ENCODE measurements at places on chromosomes 13 and 19.

GRCh38 chr13:32428581-32429432 is 877 bp upstream of the N4BP2L1 start:
- DNase-seq, result no peak

DNA sequence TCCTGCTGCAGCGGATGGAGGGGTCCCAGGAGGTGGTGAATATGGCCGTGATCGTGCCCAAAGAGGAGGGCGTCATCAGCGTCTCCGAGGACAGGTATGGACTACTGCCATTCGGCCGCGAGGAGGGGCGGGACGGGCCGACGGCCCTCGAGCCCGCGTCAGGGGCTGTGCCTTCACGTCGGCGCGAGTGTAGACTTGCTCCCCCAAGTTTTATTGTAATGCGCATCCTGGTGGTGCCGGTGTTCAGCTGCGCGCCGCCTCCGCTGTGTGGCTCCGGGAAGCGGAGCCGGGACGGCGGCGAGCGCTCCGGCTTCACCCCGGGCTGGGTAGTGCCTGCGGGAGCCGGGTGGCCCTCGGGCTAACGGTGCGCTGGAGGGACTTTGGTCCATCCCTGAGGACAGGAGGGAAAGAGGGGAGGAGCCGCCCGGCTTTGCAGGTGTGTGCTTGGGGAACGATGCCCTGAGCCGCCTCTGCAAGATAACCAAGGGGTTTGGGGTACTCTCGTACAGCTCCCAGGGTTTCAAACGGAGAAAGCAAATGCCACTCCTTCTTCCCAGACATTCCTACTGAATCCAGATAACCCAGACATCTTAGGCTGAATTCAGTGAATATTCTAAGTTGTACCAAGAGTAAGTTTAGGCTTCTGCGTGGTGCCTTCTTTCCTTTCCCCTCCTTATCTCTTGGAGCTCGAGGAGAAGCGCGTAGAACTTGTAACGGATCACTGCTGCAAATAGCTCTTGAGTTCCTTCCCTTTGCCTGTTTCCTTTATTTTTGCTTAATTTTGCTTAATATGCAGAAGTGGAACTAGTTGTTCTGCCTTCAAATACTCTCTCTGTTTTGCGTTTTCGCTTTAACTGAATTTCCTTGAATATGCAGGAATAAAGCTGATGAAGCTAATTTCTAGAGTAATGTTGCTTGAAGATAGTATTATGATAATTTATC is 740 bp downstream of the WDFY2 start:
- DNase-seq, result no peak

GRCh38 chr13:104534847-104535246 is 1468.6 kb upstream of the SLC10A2 start:
- no peak for DNase-seq

- no peak for DNase-seq
Measured at GRCh38 chr19:35268536-35269437, at the start of gene USF2. TSS of gene USF2 (plus strand) at chr19:35268962. CDS start at chr19:35269102, 140 bp downstream.

DNA sequence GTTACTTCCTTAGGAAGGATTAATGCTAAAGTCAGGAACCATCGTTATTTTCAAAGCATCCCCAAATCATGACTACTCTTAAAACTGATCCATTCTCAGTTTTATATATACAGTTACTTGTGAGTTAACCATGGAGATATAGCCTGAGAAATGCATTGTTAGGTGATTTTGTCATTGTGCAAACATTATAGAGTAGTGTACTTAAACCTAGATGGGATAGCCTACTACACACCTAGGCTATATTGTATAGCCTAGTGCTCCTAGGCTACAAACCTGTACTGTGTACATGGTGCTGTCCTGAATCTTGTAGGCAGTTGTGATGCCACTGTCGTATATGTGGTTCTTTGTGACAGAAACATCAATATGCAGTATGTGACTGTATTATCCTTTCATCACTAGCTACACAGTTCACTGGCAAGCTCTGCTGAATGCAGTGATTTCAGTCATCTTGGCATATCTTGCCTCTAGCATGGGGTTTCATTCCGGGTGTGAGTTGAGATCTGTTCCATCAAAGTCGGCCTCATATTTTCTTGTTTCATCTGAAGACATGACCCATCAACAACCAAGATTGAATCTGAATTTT is 45.3 kb downstream of the CDK8 start:
- DNase-seq, result no peak

DNA sequence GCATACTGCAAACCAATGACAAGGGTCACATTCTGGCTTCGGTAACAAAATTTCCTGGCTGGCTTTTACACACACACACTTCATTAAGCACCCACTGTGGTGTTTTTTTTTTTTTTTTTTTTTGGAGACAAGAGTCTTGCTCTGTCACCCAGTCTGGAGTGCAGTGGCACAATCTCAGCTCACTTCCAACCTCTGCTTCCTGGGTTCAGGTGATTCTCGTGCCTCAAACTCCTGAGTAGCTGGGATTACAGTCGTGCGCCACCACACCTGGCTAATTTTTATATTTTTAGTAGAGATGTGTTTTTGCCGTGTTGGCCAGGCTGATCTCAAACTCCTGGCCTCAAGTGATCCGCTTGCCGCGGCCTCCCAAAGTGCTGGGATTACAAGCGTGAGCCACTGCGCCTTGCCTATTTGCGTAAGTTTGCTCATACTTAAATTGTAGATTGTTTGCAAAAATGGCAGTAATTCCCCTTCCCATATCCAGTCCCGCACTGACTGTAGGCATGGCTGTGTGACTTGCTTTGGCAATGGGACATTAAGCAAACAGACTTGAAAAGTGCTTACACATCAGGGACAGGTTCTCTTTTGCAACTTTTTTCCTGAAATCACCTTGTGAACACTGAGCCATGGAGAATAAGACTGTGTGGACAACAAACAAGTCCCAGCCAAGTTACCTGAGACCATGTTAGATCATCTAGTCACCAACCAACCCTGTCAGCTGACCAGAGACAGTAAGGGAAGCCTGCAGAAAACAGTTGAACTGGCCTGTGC is 42.1 kb upstream of the EBPL start:
- DNase-seq, result no peak

DNA sequence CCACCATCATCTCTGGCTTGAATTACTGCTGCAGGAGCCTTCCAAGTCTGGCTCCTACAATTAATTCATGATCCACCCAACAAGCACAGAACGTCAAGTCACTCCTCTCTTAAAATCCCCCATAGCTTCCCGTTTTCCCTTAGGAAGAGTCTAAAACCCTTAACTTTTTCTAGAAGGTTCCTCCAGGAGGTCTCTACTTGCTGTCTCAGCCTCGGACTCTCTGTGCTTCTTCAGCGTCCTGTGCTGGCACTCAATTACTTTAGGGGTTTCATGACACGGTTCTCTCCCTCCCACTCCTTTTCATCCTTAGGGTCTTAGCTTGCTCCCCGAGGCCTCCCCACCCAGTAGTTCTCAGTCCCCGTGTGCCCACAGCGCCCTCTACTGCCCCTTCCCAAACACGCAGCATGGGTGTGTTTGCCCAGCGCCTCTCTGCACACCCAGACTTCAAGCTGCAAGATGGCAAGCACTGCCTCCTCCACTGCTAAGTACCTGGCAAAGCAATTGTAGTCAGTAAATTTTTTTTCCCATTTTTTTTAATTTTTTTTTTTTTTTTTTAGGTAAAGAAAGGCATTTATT is 25.8 kb upstream of the MAP3K10 start:
- no peak for DNase-seq

DNA sequence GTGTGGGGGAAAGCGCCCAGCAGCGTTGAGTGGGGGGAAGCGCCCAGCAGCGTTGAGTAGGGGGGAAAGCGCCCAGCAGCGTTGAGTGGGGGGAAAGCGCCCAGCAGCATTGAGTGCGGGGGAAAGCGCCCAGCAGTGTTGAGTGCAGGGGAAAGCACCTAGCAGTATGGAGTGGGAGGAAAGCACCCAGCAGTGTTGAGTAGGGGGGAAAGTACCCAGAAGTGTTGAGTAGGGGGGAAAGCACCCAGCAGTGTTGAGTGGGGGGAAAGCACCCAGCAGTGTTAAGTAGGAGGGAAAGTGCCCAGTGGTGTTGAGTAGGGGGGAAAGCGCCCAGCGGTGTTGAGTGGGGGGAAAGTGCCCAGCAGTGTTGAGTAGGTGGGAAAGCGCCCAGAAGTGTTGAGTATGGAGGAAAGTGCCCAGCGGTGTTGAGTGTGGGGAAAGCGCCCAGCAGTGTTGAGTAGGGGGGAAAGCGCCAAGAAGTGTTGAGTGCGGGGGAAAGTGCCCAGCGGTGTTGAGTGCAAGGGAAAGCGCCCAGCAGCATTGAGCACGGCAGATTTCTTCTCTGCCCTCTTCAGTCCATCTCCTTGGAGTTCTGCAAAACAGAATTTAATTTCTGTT is 138.4 kb downstream of the ATP11A start:
- DNase-seq, result no peak

- DNase-seq, result no peak
Measured at GRCh38 chr19:37899453-37899852, 6.9 kb downstream of the WDR87 start.

DNA sequence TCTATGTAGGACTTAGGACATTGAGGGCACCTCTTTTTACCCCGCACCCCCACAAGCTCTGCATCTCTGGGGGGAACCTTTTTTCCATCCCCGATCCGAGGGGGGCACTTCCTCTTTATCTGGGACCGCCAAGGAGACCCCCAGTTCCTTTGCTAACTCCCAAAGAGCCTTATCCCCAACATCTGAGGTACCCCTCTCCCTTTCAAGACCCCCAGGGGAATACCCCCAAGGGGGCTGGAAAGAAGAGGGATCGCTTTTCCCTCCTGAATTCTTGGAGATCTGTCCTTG is 1.1 kb downstream of the TNFSF9 start:
- DNase-seq, result no peak

DNA sequence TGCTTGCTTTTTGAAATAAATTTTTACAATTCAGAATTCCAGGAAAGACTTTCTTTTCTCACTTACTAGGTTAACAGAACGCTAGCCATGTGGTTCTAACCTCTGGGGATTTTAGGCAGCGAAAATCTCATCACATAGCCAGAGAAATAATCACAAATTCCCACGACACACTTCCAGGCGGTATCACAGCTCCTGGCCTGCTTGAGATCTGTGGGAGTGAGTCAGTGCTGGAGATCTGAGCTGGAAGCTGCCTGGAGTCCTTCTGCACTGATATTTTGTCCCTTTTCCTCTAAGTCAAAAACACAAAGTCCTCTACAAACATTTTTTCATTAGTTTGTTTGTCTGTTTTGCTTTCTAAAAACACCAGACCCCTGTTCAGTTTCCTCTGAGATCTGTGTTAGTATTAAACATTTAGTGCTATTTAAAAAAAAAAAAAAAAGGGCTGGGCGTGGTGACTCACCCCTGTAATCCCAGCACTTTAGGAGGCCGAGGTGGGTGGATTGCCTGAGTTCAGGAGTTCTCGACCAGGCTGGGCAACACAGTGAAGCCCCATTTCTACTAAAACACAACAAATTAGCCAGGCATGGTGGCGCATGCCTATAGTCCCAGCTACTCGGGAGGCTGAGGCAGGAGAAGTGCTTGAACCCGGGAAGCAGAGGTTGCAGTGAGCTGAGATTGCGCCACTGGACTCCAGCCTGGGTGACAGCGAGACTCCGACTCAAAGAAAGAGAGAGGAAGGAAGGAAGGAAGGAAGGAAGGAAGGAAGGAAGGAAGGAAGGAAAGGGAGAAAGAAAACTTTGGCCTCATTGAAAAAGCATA is 12.2 kb upstream of the UBE2L5 start:
- DNase-seq, result no peak

DNA sequence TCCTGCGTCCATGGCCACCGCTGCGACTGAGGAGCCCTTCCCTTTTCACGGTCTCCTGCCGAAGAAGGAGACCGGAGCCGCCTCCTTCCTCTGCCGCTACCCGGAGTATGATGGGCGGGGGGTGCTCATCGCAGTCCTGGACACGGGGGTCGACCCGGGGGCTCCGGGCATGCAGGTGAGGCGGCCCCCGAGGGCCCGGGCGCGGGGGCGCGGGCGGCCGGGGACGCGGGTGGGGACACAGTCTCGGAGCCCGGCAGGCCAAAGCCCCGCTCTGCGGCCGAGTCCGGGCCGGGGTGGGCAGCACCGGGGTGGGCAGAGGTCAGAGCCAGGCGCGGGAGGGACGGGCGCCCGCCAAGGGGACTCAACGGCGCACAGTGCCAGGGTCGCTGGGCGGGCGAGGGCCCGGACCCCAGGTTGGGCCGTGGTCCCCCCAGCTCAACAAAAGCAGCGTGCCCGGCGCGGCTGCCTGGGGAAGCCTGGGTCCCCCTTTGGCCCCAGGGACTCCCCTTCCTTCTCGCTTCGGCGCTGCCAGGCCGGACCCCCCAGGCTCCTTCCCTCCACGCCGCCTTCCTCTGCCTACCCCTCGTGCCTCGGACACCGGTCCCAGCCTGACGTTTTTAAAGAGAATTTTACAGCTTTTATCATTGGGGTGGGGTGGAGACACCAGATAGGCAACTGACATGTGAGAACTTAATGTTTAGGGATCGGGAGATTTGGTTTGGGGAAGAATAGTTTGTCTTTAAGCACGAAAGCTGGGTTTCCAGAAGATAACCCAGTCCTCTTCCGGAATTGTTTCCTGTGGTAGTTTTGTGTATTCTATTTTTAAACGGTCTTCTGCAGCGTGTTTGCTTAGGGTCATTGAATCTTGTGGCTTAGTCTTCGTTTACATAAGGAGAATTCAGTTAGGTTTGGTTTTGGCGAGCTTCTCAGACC is 509 bp downstream of the TPP2 start:
- DNase-seq, result no peak
